ENCODE measurements at places on chromosomes 12 and 14.
A peak's percentile ranks its signal among the peaks of the same experiment; 100 is the strongest.

GRCh38 chr12:12334367-12335040 lies 15.5 kb downstream of the MANSC1 start:
- DNase-seq, result peak; percentile 51

GRCh38 chr12:52261208-52261484 lies 13.3 kb upstream of the KRT86 start:
- DNase-seq, result no peak

- DNase-seq, result peak; percentile 71
Observed at GRCh38 chr14:106530423-106531107, 1004.2 kb downstream of the TMEM121 start.

- DNase-seq, result no peak
Observed at GRCh38 chr14:51561141-51561540, 90.6 kb upstream of the FRMD6 start.

DNA sequence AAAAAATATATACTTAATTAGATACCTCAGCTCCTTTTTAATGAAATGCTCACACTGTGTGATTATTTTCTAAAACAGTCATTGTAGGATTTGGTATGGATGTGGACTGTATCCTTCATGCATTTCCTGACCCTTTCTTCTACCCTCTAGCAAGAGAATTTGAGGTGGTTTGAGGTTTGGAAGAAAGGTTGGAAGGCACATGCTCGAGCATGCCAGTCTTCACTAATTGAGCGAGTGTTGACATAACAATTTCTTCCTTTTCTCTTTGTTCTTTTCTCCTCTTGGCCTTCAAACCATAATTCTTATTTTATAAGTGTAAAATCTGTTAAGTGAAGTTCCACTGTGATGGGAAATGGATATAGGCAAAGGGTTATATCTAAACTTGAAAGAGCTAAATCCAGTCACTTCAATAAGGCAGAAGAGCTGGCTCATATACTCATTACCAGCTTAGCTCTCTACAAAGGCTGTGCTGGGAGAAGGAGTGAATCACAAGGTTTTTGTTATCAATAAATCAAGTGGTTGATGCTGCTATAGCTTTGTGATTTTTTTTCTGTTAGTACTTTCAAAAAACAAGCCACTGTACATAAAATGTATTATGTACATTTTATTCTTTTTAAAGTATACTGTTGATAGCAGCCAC lies 16.2 kb upstream of the PTHLH start:
- no peak for DNase-seq

DNA sequence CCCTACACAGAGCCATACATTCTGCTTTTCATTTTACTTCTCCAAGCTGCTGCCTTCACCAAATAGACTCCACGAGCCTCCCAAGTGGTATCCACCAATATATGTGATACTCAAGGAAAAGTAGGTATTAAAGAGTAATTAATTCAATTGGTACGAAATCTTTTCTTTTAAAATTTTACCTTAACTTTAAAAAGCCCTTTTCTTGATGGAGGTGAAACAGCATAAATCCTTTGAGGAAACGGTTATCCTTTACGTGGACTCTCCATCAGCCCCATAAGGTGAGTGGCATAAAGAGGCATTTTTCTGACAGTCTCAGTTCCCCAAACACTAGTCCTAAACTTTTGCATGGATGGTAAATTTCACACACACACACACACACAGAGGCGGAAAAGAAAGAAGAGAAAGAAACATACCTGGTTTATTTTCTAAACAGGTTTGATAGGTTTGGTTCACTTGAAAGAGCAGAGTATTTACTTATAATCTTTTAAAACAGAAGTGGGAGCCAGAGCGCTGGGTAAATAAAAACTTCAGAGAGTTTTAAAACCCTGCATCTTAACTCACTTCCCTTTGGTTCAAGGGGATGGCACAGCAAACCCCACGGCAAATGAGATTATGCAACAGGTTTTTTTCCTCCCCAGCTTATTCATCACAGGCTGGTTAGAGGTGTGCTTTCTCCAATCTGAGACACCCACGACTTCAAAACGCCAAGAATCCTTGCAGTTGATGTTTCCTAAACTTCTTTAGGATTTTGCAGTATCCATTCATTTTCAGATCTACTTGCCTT lies 1.9 kb downstream of the DUSP16 start:
- peak; percentile 89 for DNase-seq
